ENCODE measurements at places on chromosomes 13 and 19. TPM values are rescaled to one million over a fixed set of nuclear protein-coding genes. Genes with fewer than 3 reads are reported as not detected.

HSH2D gene
- 76.9 TPM for total RNA-seq

MBD3L3 gene
- not detected for total RNA-seq

GPR183 gene
- 45.1 TPM for total RNA-seq

OLFM2 gene
- total RNA-seq, result 11.3 TPM

ZNF625 gene
- total RNA-seq, result 6.7 TPM

S1PR5 gene
- not detected for total RNA-seq

SLC6A16 gene
- 5.7 TPM for total RNA-seq

SAFB2 gene
- total RNA-seq, result 81.0 TPM

C13orf42 gene
- total RNA-seq, result not detected

GGN gene
- not detected for total RNA-seq

ARHGAP33 gene
- total RNA-seq, result 101 TPM

BCKDHA gene
- 12.7 TPM for total RNA-seq

CEACAM8 gene
- total RNA-seq, result not detected

PRR22 gene
- total RNA-seq, result 6.4 TPM

CXCL17 gene
- total RNA-seq, result not detected

PRR20D gene
- not detected for total RNA-seq

ZNF234 gene
- 12.1 TPM for total RNA-seq

PEAK3 gene
- total RNA-seq, result 0.25 TPM

B3GNT8 gene
- 2.2 TPM for total RNA-seq

GFY gene
- not detected for total RNA-seq

BCL3 gene
- 38.7 TPM for total RNA-seq

TNFRSF19 gene
- 0.10 TPM for total RNA-seq

SLC27A5 gene
- total RNA-seq, result 10.2 TPM

C19orf85 gene
- not detected for total RNA-seq

FGF21 gene
- total RNA-seq, result not detected

CDC42EP5 gene
- total RNA-seq, result not detected

IFNL1 gene
- not detected for total RNA-seq

C19orf67 gene
- total RNA-seq, result not detected

ZNF793 gene
- 4.9 TPM for total RNA-seq

KIR3DL1 gene
- total RNA-seq, result not detected

HRC gene
- not detected for total RNA-seq

TSEN34 gene
- total RNA-seq, result 7.9 TPM

ZNF541 gene
- 0.40 TPM for total RNA-seq

Measured in activated CD4-positive, alpha-beta T cell treated with anti-CD3 and anti-CD28 coated beads, Interleukin-2, amount 10 ng/mL, durations not matched to agents 7 days and 5 days (primary cell).